Daoy (cell line): ENCODE measurements at places on chromosomes 4 and X.
A peak's percentile ranks its signal among the peaks of the same experiment; 100 is the strongest.

DNA sequence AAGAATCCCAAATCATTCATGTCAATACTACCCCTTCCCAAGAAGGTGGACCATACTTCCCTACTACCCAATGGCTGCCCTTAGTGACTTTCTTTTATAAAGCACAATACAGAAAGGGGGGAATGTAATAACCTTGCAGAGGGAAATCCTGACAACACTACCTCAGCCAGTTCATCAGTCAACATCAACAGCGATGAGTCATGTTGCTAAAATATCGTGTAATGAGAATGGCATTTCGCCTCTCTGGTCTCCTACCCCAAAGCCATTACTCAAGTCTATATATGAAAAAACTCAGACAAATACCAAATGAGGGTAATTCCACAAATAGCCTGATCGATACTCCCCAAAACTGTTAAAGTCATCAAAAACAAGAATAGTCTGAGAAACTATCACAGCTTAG, 3.3 kb upstream of the MAGEA8 start:
- DNase-seq = peak; percentile 41

GRCh38 chr4:80309294-80310004, 26.1 kb upstream of the CFAP299 start:
- DNase-seq = peak; percentile 73

DNA sequence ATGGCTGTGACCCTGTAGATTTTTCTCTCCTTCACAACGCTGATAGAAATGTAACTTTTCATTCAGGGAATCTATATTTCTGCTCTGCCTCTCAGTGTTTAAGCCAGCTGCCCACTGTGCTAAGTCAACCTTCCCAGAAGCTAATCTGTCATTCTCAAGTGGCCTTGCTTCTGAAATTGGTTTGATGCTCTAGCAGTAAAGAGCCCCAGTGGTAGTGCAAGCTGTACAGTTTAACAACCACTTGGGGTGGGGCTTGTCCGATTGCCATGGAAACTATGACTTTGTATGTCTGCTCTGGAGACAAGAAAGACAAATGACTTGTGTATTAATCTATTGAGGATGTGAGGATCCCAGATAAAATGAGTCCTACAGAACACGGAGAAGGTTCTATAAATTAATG, 620.9 kb upstream of the GALNT7 start:
- DNase-seq = no peak

DNA sequence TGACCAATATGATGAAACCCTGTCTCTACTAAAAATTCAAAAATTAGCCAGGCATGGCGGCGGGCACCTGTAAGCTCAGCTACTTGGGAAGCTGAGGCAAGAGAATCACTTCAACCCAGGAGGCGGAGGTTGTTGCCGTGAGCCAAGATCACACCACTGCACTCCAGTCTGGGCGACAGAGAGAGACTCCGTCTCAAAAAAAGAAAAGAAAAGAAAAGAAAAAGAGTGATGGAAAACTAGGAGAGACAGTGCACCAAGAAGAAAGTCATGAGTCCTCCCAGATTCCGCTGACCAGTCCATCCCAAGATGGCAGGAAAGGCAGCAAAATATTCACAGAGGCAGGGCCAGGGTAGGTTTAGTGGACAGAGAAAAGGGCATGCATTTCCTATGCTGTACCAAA, 226.9 kb downstream of the ASMT start:
- DNase-seq = no peak

- DNase-seq = no peak
These were observed 1366.1 kb downstream of the FAM133A start for GRCh38 chrX:95040104-95040503.

GRCh38 chr4:132114885-132115284, 1034.2 kb upstream of the PCDH10 start:
- no peak for DNase-seq

- no peak for DNase-seq
These were observed 18.0 kb upstream of the FRYL start for GRCh38 chr4:48798117-48798516.

DNA sequence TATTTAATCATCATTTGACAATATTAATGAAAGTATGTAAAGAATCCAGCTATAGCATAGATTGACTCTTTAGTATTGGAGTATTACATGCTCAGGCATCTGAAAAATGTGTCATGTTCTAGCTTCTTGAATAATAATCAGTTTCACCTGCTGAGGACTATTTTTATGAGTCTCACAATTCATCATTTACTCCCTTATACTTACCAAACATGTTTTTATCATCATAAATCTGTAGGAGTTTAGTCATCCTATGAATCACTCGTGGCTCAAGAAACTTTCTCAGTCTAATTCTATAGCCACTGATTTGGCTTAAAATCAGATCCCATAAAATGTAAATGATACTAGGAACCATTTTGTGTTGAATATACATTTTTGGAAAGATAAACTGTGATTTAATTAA, 1616.1 kb downstream of the C4orf33 start:
- no peak for DNase-seq

DNA sequence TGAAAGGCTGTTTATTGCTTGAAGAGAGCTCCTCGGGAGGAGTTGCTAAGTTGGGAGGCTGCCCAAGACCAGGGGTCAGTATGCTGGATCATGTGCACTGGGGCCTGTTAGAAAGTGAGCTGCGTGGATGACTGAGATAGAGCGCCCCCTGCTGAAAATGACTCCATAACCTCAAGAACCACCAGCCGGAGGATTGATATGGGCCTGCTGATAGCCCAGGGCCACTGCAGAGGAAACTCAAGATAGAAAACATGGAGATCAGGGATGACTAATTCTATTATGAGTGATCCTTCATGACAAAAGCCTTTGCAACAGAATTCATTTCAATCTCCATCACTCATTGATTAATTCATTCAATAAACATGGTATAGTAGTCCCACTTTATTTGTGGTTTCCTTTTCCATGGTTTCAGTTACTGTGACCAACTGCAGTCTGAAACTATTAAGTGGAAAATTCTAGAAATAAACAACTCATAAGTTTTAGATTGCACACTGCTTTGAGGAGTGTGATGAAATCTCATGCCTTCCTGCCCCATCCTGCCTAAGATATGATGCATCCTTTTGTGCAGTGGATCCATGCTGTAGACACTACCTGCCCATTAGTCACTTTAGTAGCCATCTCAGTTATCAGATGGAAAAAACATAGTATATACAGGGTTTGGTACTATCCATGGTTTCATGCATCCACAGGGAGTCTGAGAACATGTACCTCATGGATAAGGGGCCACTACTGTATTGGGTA, 126.7 kb upstream of the MBNL3 start:
- peak; percentile 27 for DNase-seq

- peak; percentile 15 for DNase-seq
These were observed 570 bp downstream of the WDR44 start for GRCh38 chrX:118346258-118347094.

GRCh38 chrX:16436348-16437188, 213.4 kb upstream of the S100G start:
- peak; percentile 55 for DNase-seq

DNA sequence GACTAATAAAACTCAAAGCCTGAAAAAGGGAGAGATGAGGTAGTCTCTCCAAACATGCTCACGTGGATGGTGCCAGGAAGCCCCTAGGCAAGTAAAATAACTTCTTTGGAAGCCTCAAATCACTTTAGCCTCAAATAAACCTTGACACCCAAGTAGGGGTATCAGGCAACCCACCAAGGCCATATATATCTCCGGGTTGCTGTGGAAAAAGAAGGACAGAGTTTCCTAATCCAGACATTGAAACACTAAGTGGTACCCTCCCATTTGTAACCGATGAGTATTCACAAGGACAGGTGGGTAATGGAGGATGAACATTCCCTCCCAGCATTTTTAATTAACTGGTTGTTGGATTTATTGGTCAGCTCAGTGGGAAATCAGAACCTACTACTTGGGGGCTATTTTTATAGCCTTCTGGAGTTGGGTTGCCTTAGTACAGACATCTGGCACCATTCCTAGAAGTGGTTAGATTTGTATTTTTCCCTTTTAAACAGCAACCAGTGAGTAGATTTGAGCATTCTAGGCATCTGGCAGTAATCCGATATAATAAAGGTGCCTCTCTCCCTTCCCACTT, 87.7 kb downstream of the GPC3 start:
- no peak for DNase-seq

GRCh38 chrX:107825698-107826237, at the start of gene MID2:
Gene MID2 (plus strand): TSS chrX:107825866. CDS start chrX:107826427, 561 bp downstream.
- DNase-seq = peak; percentile 53

DNA sequence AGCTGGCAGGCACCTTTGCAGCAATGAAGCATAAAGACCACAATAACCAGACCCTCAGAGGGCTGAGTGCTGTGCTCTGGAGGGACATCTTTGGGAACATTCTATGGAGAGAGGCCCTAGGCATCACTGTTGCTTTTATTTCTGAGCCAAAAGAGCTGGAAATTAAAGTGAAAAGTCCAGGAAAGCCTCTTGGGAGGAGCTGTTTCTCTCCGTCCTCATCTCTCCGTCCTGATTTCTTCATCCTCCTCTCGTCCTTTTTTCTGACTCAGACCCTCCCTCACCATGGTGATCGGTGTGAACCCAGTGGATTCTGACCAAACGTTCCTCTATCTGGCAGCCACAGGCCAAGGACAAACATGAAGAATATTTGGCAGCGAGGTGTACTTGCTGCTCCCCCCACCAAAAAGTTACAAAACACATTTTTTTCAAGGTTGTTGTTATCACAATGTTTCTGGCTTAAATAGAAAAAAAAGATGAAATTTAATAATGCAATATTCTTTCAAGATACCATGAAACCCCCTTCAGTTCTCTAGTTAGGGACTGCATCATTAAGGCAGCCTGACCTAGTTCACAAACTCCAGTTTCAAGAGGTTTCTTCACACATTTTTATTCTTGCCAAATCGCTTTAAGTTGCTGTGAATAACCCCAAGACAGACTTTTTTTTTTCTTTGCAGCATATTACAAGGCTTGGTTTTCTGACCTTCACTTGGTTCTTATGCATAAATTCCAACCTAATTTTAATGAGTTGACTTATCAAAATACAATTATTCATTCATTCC, 80.2 kb downstream of the SCD5 start:
- DNase-seq = no peak

DNA sequence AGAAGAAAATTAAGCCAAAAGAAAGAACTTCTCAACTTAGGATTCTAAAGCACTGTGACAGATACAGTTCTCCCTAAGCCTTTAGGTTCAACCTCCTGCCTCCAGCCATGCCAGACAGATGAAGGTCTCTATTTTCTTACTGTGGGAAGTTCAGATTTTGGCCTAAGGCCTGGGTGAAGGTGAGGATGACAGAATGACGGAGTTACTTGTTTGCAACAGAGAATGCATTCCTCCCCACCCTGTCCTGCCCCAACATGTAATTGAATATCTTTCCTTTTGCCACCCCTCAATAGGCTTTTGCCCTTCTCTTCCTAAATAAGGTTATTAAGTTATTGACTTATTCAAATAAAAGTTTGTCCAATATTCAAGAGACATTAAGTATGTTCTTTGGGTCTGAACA, 25.6 kb downstream of the SLC16A2 start:
- no peak for DNase-seq

- DNase-seq = no peak
These were observed 41.7 kb upstream of the H2AZ1 start for GRCh38 chr4:99991741-99992140.

DNA sequence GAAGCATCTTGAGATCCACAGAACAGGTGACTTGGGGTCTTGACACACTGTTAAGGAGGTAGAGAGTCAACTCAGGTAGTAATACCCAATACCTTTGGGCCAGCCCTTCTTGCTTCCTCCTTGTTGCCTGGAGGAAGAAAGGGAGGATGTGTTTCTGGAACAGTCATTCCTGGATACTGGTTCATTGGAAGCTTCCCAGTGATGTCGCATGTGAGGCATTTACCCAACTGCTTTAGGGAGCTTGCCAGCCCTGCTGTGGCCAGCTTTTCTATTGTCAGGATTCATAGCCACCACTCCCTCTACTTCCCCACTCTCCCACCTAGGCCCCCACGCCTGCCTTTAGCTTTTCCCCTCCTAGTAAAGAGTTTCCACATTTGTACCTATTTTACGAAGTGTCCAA, 310.3 kb upstream of the PRPS2 start:
- DNase-seq = no peak

GRCh38 chrX:82677286-82677685, 830.8 kb upstream of the POU3F4 start:
- DNase-seq = no peak

DNA sequence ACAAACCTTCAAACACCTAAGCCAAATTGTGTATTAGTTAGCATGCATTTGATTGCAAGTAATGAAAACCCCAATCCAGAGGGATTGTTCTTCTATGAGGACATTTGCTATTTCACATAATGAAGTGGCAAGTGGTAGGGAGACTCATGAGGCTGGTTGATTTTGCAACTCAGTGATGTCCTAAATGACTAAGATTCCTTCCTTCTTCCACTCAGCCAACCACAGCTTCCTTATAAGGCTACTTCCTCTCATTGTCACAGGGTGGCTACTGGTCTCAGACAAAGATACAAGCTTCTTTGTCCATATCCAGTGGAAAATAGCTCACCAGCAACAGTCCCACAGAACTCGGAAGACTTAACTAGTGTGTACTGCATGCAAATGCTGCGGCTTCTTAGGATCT, 5.3 kb upstream of the OTC start:
- peak; percentile 47 for DNase-seq

DNA sequence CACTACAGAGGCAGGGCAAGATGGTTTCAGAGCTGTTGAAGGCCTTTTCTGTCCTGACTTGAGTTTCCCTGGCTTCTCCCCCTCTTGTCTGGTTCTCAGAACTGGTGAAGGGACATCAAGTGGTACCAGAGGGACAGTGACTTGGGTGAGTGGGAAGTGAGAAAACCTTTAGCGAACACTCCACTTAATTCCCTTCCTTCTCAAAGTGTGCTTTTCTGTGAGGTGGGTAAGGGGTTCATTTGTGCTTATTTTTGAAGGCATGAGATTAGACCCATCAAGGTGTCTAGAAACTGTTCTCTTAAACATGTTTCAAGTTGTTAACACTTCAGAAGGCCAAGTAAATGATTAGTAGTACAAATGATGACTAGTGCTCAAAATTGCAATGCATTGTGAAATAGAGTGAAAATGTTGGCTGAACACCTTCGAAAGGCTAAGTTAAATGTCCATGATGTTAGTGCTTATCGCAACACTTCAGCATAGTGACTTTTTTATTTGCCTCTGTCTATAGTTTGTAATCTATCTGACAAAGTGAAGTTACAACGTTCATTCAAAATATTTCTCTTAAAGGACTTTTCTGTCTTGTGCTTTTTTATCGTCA, 2.8 kb downstream of the AREG start:
- DNase-seq = no peak

DNA sequence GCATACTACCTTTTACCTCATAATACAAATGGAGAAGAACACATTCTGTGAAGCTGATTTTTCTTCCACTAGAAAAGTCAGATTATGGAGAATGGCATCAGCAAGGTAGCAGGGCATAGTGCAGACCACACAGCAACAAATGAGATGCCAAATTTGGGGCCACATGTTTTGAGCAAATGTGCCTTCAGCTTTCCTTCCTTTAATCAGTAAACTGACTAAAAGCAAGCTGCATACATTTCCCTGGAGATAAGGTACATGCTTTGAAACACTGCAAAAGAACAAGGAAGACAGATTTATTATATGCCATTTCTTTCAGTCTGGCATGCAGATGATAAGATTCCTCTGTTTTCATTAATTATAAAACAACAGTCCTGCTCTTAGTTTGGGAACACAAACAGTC, 67.1 kb upstream of the GUCY1A1 start:
- no peak for DNase-seq
